Thoracic aorta (tissue), 2 donors: ENCODE measurements at places on chromosomes 1 and 21.

GRCh38 chr1:24540906-24541710 is 14.8 kb upstream of the NCMAP start:
- DNase-seq: no peak

DNA sequence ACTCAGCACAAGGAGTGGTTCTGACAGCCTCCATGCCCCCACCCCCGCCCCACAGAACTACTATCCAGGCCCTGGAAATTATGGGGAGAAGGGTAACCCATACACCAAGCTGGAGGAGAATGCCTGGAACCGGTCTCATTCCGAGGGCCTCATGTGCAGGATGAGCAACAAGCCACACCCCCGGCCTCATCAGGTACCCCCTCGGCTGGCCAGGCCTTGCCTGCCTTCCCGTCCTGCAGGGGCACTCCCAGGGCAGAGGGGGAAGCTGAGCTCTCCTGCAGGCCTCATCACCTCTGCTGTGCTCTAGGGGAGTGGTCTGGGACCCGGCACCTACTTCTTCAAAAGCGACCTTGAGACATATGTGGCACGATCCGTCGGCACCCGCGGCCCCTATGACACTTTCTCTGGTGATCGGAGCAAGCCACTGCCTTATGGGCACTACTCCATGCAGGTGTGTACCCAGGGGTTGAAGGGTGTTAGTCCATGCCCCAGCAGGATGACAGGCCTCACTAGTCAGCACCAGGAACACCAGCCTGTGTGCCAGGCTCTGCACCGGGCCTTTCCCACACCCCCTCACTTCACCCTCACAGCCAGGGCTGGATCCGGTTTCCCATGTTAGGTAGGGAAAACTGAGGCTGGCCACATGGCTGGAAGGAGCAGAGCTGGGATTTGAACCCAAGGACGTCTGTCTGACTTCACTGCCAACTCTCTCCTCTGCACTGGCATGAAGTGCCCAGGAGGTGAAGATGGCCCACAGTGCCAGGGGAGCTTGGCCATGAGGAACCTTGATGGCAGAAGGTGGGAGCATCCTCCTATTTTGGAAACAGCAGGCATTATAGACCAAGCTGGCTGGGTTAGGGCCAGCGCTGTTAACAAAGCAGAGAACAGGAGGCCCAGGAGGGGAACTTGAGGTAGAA is 10.9 kb upstream of the TTC22 start:
- DNase-seq: no peak

GRCh38 chr1:156813298-156813697 is 3.4 kb downstream of the SH2D2A start:
- no peak for DNase-seq

- no peak for DNase-seq
These were observed 2.1 kb downstream of the KLHDC7A start for GRCh38 chr1:18482721-18483425.

GRCh38 chr1:65939191-65939590 is 146.5 kb downstream of the PDE4B start:
- no peak for DNase-seq

- DNase-seq: no peak
These were observed 603.0 kb downstream of the MATN1 start for GRCh38 chr1:30120245-30121000.

DNA sequence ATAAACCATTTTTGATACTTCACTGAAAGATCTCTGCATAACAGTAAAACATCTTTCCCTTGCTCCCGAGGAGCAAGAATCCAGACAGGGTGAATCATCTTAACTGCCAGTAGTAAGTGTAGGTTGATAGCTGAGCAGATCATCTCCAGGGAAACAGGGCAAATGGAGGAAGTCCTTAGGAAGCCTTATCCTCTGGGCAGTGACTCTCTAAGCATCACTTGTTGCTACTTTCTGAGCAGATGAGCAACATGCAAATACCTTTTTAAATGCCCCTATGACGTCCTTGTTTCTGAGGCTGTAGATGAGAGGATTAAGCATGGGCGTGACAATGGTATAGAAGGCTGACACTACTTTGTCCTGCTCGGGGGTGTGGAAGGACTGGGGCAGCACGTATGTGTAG is 8.9 kb downstream of the OR2T11 start:
- DNase-seq: no peak

DNA sequence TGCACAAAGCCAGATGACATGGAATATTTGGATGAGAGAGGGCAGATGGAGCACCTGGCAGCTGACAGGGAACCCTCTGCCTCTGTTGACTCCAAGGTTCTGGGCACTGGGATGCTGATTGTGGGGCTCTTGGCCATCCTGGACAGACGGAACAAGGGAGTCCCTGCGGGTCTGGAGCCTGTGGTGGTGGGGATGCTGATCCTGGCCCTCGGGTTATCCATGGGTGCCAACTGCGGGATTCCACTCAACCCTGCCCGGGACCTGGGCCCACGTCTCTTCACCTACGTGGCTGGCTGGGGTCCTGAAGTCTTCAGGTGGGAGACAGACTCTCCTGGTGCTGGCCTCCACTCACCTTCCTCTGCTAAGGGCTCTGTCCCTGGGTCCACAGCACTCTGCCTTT is 1.8 kb upstream of the ATP8B2 start:
- DNase-seq: no peak

- no peak for DNase-seq
These were observed 428.4 kb upstream of the B3GALT2 start for GRCh38 chr1:193614817-193615216.

GRCh38 chr1:25544243-25544764 is 898 bp downstream of the LDLRAP1 start:
- no peak for DNase-seq

- DNase-seq: no peak
These were observed 205.2 kb downstream of the HS2ST1 start for GRCh38 chr1:87119541-87120140.

- DNase-seq: no peak
These were observed 1.1 kb upstream of the GRHL3 start for GRCh38 chr1:24317956-24318614.

GRCh38 chr1:147723691-147724323 is 36.6 kb downstream of the GJA5 start:
- DNase-seq: no peak

DNA sequence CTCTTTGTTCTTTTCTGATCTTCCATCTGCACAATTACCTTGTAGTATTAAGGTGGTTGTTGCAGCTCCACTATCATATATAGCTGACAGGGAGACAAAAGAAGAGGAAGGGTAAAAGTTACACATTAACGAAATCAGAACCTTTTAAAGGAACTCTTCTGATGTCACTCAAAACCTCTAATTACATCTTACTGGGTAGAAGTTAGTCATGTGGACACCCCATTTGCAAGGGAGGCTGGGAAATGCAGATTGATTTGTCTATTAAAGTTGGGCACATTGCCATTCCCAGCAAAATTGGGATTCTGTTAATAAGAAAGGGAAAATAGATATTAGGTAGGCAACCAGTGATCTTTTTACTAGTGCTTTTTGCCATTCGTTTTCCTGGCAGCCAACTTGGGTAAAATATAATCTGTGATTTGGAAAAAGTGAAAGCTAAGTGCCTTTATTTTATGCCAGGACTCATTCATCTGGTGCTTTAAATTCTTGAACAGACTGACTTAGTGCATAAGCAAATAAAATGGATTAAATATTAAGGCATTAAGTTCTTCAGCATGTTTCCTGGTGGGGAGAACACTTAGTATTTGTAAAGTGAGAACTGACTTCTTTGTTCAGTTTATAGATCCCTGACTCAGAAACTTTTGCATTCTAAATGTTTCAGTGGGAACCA is 71.3 kb downstream of the DNM3 start:
- no peak for DNase-seq

DNA sequence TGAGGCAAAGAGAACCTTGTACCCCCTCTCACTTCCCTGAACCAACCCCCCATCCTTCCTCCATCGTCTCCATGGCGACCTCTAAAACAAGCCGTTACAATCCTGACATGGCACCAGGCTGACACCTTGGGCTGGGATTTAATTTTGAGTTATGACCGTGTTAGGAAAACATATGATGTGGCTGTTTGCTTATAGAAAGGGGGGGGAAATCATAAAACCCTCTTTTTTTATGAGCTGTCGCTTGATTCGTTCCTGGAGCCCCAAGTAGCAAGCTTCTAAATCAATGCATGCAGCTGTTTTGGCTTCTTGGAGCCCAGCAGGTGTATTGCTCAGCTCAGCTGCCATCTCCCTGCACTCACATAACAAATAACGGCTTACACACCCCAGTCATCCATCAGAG is 301.2 kb upstream of the SPAG17 start:
- DNase-seq: no peak

DNA sequence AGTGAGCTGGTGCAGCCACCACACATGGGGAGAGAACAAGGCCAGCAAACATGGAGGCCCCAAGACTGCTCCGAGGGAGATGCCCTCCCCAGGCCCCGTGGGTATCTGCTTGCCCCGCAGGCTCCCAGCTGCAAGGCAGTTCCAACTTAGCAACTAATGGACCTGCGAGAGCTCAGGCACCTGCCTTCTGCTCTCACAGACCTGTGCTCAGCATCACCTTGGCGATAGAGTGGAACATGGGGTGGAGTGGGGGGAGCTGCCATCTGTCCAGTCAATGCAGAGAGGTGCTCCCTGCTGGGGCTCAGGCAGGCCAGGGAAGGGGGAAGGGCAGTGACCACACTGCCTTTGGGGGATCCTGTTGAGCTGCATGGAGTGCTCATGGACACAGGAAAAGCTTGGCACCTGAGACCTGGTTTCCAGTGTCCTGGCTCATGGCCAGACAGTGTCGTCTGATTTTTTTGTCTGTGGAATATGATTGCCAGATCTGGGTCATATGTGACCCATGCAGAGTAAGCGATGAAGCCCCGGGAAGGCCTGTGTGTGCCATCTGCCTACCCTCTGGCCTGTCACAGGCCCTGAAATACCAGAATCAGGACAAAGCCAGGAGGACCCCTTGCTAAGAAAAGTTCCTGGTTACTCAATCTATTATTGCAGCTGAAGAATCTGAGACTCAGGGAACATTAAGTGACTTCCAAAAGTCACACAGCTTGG is 39.9 kb upstream of the TENT5C start:
- no peak for DNase-seq

DNA sequence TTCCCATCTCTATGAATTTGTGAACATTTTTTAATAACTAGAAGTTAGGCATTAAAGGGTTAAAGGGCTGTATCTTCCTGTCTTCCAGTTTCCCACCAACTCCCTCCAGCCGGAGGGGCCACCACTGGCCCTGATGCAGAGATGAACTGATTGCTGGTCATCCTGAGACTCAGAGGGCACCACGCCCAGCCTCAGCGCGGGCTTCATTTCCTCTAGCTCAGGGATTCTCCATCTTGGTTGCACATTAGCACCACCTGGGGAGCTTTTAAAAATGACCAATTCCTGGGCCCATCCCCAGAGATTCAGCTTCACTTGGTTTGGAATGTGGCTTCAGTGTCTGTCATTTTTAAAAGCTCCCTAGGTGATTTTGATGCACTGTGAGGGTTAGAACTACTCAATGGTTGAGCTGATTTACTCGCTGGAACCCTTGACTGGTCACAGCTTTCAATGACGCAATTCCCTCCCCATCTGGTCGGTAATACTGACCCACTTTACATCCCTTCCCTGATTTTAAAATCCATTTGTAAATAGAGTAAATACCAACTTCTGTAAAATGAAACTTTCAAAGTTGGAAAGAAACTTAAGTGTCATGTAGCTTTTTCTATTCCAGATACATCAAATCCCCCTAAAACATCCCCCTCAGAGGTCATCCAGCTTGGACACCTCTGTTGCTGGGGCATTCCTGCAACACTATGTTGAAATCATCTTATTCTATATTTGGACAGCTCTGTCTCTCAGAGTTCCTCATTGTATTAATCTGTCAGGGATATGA is 5.1 kb downstream of the NAV1 start:
- no peak for DNase-seq

DNA sequence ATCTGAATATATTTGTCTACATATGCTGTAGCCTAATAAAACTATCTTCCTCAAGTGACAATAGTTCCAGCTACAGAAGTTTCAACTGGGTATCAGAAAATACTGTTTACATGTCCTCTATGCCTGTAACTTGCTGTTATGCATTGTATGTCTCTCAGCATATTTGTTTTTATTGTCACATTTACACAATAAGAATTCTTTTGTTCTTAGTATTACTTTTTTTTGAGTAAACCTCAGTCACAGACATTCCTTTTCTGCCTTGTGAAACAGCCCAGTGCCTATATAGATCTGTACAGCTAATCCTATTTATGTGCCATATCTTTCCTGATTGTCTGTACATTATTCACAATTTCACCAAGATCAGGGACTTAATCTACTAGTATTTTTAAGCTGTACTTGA is 565.2 kb downstream of the NEGR1 start:
- no peak for DNase-seq

- no peak for DNase-seq
These were observed 150.9 kb downstream of the PRDM16 start for GRCh38 chr1:3219791-3220467.

DNA sequence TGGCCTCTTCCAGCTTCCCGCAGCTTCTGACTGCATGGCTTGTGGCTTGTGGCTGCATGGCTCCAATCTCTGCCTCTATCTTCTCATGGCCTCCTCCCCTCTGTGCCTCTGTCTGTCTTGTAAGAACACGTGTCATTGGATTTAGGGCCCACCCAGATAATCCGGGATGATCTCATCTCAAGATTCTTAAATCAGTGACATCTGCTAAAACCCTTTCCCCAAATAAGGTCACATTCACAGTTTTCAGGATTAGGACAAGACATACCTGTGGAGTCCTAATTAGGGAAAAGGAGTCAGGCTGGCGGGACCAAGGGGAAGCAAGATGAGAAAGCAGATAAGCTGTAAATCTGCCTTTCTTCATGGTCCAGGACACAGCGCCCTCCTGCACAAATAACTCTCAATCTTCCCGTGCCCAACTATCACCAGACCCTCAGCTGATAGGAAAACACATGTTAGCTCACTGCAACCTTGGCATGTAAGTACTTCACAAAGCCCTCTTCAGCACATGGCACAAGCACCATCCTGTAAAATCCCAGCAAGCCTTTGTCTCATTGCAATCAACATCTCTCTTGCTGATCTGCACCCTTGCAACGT is 82.2 kb downstream of the SPSB1 start:
- DNase-seq: no peak

DNA sequence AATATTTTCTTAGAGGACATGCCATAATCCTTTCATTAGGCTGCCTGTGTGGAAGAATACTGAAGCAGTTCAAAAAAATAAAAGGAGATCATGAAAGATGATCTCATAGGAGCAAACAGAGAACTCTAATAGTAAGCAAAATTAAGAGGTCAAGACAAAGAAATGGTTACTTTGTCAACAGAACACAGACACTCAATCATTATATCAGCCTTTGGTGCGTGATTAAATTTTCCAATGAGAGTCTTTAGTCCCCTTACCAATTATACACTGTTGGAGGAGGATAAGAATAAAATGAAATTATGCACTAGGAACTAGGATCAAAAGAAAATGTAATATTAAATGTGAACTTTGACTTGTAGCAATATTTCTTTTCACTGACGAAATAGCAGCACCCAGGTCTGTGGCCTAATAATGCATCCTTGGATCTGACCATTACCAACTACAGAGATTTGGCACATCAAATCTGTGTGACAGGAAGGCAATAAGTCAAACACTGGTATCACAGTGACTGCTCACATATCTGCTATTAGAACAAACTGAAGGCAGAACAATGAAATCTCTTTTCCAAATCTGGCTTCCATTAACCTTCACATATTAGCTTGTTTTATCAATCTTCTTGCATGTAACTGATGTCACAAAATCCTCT is 1812.9 kb downstream of the PLA2G4A start:
- DNase-seq: no peak

GRCh38 chr1:32702599-32703478 is at the start of gene SYNC:
SYNC (minus strand) TSS chr1:32702770; CDS start chr1:32702660, 110 bp downstream.
- peak; percentile 38 for DNase-seq
